Sigmoid colon (tissue), 7 donors: ENCODE measurements at places on chromosomes 2 and 18. TPM values are rescaled to one million over a fixed set of nuclear protein-coding genes. Genes with fewer than 3 reads are reported as not detected.

DNA sequence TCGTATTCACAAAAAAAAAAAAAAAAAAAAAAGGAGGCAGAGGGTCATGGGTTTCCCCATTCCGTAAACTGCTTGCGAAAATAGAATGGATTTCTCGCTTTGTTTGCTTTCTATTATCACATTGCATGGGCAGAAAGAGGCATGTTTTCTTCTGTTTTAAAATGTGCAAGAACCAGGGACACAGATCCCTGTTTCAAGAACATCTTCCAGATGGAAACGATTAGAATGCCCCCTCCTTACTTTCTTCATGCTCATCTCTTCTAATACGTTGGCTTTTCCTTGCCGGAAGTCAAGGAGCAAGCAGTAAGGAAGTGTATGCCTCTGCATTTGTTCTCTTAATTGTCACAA is 51.0 kb upstream of the ZNF516 start:
- no peak overlapping the region for H3K27ac ChIP-seq
- H3K27me3 ChIP-seq, result no peaks in the 10 kb centered on the region
- H3K4me3 ChIP-seq, result no peak overlapping the region
- DNase-seq, result no peak

- DNase-seq, result no peak
- H3K27me3 ChIP-seq, result no peaks in the 10 kb centered on the region
- no peak overlapping the region for H3K27ac ChIP-seq
- no peaks in the 10 kb centered on the region for H3K36me3 ChIP-seq
Measured at GRCh38 chr18:74790451-74790850, 192.8 kb downstream of the ZNF407 start.

DNA sequence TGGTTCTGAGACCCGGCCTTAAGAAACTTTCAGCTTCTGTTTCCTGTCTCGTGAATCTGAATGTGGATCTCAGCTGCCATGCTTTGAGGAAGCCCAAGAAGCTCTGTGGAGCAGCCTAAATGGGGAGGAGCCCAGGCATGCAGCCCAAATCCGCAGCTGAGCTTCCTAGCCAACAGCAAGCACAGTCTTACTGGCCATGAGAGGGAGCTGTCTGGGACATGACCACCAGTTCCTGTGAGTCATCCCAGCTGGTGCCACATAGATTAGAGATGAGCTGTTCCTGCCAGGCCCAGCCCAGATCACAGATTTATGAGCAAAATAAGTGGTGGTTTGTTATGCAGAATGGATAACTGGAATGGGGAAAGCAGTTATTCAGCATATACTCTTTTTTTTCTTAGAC is 224.4 kb upstream of the APCDD1 start:
- DNase-seq, result no peak
- H3K4me3 ChIP-seq, result no peak overlapping the region
- H3K27ac ChIP-seq, result no peak overlapping the region
- H3K36me3 ChIP-seq, result no peaks in the 10 kb centered on the region
- H3K27me3 ChIP-seq, result no peaks in the 10 kb centered on the region
- H3K4me1 ChIP-seq, result no peaks in the 10 kb centered on the region

DNA sequence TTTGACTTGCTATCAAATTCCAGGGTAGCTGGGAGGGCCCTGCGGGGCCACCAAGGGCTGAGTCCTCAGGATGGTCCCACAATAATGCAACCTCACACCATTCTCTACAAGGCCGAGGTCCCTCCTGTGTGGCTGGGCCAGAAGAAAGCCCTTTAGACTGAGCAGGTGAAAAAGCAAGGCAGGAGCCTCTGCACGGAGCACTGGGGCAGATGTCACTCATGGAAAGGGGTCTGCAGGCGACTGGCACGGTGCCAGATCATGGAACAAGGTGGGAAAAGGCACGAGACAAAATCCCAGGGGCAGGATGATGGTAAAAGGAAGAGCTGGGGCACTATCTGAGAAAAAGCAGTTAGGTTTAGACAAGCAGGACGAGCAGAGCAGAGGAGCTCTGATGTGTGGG is 16.1 kb downstream of the HJURP start:
- H3K4me3 ChIP-seq, result no peak overlapping the region
- peak; percentile 33 for DNase-seq
- H3K4me1 ChIP-seq, result no peaks in the 10 kb centered on the region
- no peak overlapping the region for H3K27ac ChIP-seq
- no peaks in the 10 kb centered on the region for H3K36me3 ChIP-seq

Gene UGT1A1
- total RNA-seq, result not detected

Gene CCL20
- total RNA-seq, result 6.4 TPM
